ENCODE measurements at places on chromosomes 1 and 21. TPM values are rescaled to one million over a fixed set of nuclear protein-coding genes. Genes with fewer than 3 reads are reported as not detected.

DNA sequence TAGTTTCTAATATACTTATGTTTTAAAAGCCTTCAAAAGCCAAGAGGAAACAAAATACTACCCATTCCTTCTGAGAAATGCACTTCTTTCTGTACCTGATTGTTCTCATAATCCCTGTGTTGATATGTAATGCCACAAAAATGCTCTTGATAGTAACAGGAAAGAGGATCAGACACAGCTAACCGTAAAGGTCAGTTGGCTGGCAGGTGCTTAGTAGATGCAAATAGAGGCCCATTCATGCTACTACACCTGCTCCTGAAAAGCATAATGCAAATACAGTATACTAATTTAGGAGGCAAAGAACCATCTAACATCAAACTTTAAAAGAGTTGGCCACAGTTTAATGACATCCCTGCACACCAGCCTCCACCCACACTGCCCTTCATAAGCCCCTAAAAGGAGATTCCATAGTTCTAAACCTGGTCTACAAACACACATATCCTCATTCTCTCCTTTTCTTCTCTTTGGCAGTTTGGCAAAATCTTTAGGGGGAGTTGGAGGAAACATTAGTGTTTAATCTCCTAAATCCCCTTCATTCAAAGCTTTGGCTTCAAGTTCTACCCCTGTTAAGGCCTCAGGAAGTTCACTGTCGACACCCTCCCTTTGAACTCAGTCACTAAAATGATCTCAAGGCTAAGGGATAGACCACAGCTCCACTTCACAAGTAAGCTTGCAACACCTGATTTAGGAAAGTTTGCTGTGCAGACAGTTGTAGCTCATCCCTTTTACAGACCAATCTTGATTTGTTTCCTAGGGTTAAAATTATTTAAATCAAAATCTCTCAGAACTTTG lies 2.9 kb upstream of the CD46 start:
- H3K4me3 ChIP-seq, result no peak overlapping the region
- no peaks in the 10 kb centered on the region for H3K36me3 ChIP-seq
- no peaks in the 10 kb centered on the region for H3K27me3 ChIP-seq

GRCh38 chr1:39268906-39269305 lies 64.4 kb downstream of the MACF1 start:
- peaks cover 64% of the 10 kb centered on the region for H3K27me3 ChIP-seq
- peak overlapping the region; percentile 61 for H3K27ac ChIP-seq
- DNase-seq, result peak; percentile 85
- H3K36me3 ChIP-seq, result no peaks in the 10 kb centered on the region
- peaks cover 23% of the 10 kb centered on the region for H3K4me1 ChIP-seq

KRTAP11-1 gene
- total RNA-seq, result not detected

UBL4B gene
- total RNA-seq, result not detected

A3GALT2 gene
- not detected for total RNA-seq

Data from endodermal cell (in vitro differentiated cells).